ENCODE measurements at places on chromosomes 12 and 14.

- DNase-seq: no peak
Observed at GRCh38 chr12:55929306-55929791, 1.6 kb upstream of the DGKA start.

DNA sequence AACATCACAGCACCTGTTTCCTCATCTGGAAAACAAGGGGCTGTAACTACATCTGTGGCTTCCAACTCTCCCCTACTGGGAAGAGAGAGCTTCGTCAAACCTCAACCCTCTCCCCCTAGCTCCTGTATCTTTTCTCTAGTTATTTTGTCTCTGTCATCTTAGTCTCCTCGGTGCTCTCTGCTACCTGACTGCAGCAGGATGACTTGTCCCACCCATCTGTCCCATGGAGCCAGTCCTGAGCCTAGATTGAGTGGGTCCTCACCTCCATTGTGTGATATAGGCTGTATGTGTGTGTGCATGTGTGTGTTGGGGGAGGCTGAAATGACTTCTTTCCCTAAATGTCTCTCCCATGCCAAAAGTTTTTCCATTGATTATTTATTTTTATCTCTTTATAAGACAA is 177.3 kb downstream of the EMP1 start:
- no peak for DNase-seq

- no peak for DNase-seq
Observed at GRCh38 chr12:2998789-2999264, 39.6 kb downstream of the TEAD4 start.

DNA sequence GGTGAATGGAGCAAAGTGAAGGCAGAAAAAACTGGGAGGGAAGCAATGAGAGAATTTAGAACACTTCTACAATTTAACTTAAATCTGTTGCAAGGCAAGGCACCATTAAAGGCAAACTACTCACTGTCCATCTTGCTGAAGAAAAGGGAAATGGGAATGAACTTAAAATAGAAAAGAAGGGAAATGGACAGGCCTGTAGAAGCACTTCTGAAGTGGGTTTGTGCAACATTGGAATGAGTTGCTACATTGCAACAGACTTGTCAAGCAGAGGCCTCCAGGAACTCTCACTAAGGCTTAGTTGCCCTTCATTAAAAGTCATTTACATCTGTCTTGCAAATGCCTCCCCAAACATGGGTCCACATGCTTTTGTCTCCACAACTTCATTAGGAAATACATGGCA is 13.7 kb upstream of the OR10AD1 start:
- no peak for DNase-seq

- DNase-seq: no peak
Observed at GRCh38 chr12:130555221-130555620, 160.9 kb downstream of the RIMBP2 start.

DNA sequence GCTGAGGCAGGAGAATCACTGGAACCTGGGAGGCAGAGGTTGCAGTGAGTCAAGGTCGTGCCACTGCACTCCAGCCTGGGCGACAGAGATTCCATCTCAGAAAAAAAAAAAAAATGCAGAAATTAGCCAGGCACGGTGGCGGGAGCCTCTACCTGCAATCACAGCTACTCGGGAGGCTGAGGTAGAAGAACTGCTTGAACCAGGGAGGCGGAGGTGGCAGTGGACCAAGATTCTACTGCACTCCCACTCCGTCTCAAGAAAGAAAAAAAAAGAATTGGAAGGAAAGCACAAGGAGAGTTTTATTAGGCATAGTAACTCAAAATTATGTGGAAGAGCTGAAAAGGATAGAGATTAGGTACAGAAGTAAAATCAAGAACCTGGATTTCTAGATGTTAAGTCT is 20.8 kb upstream of the AMHR2 start:
- DNase-seq: no peak

GRCh38 chr12:105384916-105385535 is 54.5 kb downstream of the C12orf75 start:
- DNase-seq: no peak
